ENCODE measurements at places on chromosomes 1 and 21. TPM values are rescaled to one million over a fixed set of nuclear protein-coding genes. Genes with fewer than 3 reads are reported as not detected.

Gene RSBN1
- total RNA-seq, result 12.8 TPM

Gene OPTC
- not detected for total RNA-seq

Gene PPIE
- 40.9 TPM for total RNA-seq

- no peaks in the 10 kb centered on the region for H3K27me3 ChIP-seq
- H3K27ac ChIP-seq, result no peak overlapping the region
- DNase-seq, result no peak
- no peaks in the 10 kb centered on the region for H3K36me3 ChIP-seq
- no peak overlapping the region for H3K4me3 ChIP-seq
- H3K4me1 ChIP-seq, result peaks cover 14% of the 10 kb centered on the region
Observed at GRCh38 chr1:93749894-93750301, 68.3 kb upstream of the BCAR3 start.

GRCh38 chr21:44006656-44007055 lies 5.5 kb upstream of the TRAPPC10 start:
- H3K36me3 ChIP-seq, result no peaks in the 10 kb centered on the region
- peak overlapping the region; percentile 87 for H3K27ac ChIP-seq
- peaks cover 9% of the 10 kb centered on the region for H3K4me1 ChIP-seq
- H3K27me3 ChIP-seq, result no peaks in the 10 kb centered on the region
- no peak overlapping the region for H3K4me3 ChIP-seq
